Activated CD8-positive, alpha-beta T cell treated with anti-CD3 and anti-CD28 coated beads for 36 hours (primary cell): ENCODE measurements at places on chromosomes 1 and 21. TPM values are rescaled to one million over a fixed set of nuclear protein-coding genes. Genes with fewer than 3 reads are reported as not detected.
A peak's percentile ranks its signal among the peaks of the same experiment; 100 is the strongest.

Gene NGF
- total RNA-seq, result not detected

Gene NOS1AP
- 0.18 TPM for total RNA-seq

Gene ADAMTS1
- not detected for total RNA-seq

Gene PRDM2
- total RNA-seq, result 41.2 TPM

Gene PLEKHN1
- 1.0 TPM for total RNA-seq

Gene TNNT2
- total RNA-seq, result not detected

Gene GBP7
- 0.11 TPM for total RNA-seq

Gene NCF2
- total RNA-seq, result 4.2 TPM

Gene HAO2
- total RNA-seq, result not detected

Gene VSIG8
- not detected for total RNA-seq

Gene PRDM15
- 13.2 TPM for total RNA-seq

DNA sequence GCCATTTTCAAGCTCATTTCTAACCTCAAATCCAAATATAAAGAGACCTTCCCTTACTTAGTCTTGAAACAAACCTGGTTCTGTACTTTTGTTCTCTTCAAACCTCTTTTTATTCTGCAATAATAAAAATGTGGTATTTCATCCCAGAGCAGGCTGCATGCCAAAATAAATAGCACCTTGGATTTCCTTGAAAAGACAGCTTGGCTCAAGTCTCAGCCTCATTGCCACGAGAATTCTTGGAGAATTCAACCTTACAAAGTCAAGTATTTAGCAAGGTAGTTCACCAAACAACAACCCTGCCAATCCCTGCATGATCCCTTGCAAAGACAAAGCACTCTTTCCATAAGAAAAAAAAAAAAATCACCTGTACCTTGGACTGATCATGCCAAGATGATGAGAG lies 33.8 kb downstream of the KANK4 start:
- no peak for DNase-seq

DNA sequence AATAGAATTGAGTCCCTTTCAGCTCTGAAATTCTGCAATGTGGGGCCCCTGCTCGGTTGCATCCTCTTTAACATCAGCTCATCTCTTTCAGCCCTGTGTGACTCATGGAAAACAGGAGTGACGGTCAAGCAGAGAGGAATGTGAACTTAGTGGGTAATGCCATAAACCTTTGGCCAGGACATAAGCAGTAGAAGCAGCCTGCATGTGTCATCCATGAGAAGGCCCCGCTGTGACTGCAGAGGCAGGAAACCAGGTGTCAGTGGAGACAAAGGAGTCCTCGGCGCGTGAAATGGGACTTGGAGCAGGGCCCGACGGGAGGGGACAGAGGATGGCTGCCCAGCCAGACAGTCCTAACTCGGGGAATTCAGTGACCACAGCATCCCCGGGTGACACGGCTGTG lies 21.1 kb upstream of the EPHB2 start:
- DNase-seq, result no peak

DNA sequence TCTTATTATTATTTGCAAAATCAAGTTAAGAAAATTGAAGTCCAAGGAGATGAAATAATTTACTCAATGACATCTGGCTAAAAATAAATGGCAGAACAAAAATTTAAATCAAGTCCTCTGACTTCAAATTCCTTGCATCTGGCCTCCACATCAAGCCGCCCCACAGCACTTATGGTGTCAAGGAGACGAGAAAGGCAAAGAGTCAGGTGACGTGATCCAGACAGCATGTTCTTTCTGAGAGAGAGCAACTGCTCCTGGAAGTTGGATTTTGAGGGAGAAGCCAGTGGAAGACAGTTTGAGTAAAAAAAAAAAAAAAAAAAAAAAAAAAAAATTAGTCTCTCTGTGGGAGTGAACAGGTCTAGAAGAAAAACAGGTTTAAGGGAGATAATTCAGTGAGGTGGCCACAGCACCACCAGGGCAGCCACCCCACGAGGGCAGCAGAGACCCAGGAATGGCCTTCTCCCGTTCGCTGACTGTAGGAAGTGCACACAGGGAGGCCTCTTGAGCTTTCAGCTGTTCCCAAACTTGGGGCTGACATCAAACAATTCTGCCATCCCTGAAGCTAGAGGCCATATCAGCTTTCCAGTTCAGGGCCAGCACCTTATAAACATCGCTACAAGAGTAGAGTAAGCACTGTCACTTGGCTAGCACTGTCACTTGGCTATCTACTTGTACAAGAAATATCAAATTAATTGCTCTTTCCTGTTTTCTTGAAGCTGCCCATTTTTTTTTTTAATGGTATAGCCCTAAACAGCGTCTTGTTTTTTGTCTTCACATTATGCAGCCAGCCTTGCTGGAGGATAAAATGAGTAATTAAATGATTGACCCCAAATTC lies 7.8 kb downstream of the C1orf162 start:
- DNase-seq, result peak; percentile 77

DNA sequence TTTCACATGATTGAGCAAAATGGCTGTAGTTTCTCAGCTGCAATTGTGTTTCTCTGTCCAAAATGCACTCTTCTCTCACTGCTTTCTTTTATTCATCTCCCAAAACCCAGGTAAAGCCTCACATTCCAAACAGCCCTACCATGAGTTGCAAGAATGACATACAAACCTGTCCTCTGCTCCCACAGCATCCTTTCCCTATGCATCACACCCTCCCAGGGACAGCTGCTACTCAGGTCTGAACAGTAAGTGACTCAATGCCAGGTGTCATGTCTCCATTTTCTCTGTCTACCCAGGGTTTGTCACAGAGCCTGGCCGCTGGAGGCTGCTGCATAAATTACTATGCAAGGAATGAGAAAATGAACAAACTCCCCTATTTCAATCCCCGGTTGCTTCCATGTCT lies 118.5 kb downstream of the PLD5 start:
- DNase-seq, result no peak

- no peak for DNase-seq
These were observed 1004.2 kb downstream of the TTLL7 start for GRCh38 chr1:82994616-82995263.

DNA sequence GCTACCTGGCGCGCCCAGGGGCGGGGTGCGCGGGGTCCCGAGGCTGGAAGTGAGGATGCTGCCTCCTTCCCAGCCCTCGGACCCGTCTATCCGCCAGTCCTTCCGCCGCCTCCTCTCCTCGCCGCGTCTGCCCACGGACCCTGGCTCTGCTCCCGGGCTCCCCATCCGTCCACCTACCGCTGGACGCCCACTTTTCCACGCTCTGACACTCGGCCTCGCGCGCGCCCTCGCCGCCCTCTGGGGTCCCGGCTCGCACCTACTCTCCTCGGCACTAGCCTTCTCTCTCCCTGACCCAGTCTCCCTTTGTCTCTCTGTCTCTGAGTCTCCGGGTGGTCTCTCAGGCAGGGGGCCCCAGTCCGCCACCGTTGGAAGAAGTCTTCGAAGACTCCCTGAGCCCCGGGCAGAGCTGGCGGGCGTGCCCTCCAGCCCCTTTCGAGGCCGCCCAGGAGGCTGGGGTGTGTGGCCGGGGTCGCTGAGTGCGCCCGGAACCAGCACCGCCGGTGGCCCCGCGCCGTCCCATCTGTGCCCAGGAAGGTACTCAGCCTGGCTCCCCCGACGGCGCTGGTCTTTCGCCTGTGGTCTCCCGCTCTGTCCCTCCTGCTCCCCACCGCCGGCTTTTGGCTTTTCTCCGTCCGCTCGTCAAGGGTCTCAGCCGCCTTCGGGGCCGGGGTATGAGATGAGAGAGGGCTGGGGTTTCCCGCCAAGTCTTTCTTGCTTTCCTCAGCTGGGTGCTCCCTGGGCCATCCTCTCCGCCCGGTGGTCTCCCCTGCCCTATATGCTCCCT lies 610 bp downstream of the DRAXIN start:
- no peak for DNase-seq

- no peak for DNase-seq
These were observed 72.3 kb upstream of the CSF3R start for GRCh38 chr1:36555041-36555440.

GRCh38 chr1:10815858-10816195 lies 19.4 kb upstream of the CASZ1 start:
- no peak for DNase-seq

DNA sequence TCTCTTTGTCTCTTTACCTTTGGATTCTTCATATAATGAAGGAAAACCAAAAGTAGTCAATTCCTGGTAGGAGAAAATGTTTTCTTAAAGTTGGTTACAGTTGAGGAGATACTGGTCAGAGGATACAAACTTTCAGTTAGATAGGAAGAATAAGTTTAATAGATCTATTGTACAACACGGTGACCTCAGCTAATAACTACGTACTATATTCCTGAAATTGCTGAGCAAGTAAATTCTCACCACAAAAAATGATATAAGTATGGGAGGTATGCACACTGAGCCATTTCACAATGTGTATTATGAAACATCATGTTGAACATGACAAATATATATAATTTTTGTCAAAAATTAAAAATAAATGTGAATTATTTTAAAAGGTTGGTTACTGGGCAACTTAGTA lies 20.4 kb downstream of the SSX2IP start:
- DNase-seq, result no peak

DNA sequence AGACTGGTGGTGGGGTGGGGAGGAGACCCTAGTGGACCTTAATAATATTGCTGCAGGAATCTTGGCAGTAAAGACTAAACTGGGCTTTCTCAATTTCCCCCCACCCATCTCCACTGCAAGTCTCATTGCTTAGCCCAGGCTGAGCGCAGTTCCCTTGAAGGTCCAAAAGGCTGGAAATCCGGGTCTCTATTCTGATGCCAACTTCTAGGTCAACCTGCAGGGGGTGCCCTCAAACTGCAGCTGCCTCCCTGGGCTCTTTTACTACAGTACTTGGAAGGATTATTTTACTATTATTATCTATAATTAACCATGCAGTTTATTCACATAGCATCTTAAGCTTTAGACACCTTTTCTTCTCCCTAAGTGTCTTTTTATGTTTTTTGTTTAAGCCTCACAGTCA lies 85.4 kb upstream of the WARS2 start:
- DNase-seq, result no peak

- peak; percentile 36 for DNase-seq
These were observed 13.6 kb downstream of the PCNX2 start for GRCh38 chr1:233281711-233282581.

- DNase-seq, result peak; percentile 75
These were observed at the start of gene POMGNT1 for GRCh38 chr1:46197964-46198811. TSS of gene POMGNT1 (minus strand) at chr1:46198434. CDS start at chr1:46197821, 613 bp downstream.

GRCh38 chr1:189206617-189207016 lies 1271.0 kb downstream of the BRINP3 start:
- no peak for DNase-seq

DNA sequence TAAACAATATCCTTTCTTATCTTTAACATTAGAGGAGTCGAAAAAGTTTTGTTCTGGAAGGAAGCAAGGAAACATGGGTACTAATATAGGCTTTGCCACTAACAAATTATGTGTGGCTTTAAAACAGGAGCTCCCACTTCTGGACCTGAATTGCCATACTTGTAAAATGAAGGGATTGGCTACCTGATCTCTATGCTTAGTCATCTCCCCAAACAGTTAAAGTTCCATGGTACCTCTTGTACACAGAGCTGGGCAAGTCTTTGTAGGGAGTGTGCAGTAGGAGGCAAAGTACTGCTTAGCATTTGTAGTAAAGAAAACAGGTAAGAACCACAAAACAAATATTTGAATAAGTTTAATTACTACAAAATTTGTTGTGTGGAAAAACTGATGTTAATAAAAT lies 81.3 kb downstream of the MAST2 start:
- DNase-seq, result no peak

GRCh38 chr1:208225954-208226937 lies 17.9 kb downstream of the PLXNA2 start:
- DNase-seq, result no peak

GRCh38 chr1:69613414-69613813 lies 45.7 kb downstream of the LRRC7 start:
- DNase-seq, result no peak

DNA sequence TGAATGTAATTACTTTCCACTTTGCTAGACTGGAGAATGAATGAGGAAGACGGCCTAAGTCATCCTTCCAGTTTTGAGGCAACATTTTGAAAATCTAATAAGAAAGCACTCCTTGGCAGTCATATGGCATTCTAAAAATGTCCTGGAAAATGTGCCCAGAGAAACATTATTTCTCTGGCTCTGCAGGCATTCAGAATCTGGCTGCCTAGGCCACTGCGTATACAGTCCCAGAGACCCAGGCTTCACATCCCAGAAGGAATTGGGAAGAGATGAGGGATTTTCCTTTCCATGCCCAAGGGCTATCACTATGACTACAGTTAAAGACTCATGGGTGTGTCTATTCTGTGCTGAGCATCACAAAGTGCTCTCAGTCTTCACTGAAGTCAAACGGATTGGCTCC lies 92.9 kb downstream of the BEND5 start:
- no peak for DNase-seq

GRCh38 chr1:215054266-215054665 lies 28.3 kb upstream of the KCNK2 start:
- DNase-seq, result no peak

DNA sequence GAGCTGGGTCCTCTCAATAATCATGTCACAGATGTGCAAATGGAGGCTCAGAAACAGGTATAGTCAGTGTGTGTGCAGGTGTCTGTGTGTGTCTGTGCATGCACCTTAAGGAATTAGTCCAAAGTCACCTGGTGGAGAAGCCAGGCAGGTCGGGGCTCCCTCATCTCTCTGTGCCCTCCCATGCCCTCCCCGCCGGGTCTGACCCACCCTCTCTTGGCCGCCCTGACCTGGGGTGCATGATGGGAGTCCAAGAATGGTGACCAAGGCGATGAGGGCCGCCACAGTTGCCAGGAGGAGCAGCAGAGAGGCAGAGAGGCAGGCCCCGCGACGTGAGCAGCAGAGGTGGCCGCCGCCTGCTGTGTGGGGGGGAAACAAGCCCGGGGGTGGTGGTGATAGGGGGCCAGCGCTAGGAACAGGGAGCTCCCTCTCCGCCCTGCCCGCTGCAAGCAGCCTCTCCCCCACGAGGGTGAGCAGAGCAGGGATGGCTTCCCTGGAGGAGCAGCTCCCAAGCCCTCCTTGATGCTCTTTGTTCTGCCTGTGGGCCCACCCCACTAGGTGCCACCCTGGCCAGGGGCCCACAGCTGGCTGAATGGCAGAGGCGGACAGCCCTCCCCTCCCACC lies 3.9 kb downstream of the LDLRAD1 start:
- DNase-seq, result no peak

- DNase-seq, result no peak
These were observed 43.4 kb downstream of the TSNAX start for GRCh38 chr1:231571904-231572303.

DNA sequence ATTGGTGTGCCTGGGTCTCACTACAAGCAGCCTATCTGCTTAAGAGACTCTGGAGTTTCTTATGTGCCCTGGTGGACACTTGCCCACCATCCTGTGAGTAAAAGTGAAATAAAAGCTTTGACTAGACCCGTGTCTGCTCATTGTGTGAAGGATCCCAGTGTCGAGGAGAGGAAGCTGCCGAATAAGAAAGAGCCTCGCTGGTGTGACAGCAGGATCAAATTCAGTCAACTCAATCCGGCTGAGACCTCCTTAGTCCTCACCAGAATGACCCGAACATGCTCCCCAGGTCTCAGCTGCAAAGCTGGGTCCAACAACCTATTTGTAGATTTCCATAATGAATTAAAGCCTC lies 14.8 kb downstream of the CD2 start:
- peak; percentile 63 for DNase-seq

- DNase-seq, result no peak
These were observed 12.8 kb upstream of the LRRC8D start for GRCh38 chr1:89807983-89808382.
